CD4-positive, alpha-beta T cell treated with Interleukin-6 for 4 hours (primary cell): ENCODE measurements at places on chromosomes 4 and X.

GRCh38 chr4:10184041-10184440 lies 67.4 kb upstream of the WDR1 start:
- DNase-seq = no peak

- DNase-seq = no peak
Observed at GRCh38 chr4:171650543-171650942, 162.7 kb upstream of the GALNTL6 start.

DNA sequence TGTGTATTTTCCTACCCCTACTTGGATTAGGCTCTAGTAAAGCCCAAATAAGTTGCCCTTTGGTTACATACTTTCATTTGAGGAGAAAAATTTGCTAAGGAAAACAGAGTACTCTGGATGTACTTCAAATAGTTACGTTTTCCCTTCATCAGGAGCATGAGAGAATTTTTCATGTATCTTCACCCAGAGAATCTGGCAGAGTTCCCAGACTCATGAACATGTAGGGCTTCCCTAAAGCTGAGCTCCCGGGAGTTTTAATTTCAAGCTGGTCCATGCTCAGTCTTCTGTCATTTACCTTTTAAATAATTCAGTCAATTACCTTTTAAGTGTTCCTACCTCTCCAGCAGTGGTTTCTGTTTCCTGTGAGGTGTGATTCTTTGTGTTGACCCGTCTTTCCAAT lies 367.5 kb upstream of the GRID2 start:
- no peak for DNase-seq

- no peak for DNase-seq
Observed at GRCh38 chr4:181272422-181272821, 970.8 kb upstream of the TENM3 start.

DNA sequence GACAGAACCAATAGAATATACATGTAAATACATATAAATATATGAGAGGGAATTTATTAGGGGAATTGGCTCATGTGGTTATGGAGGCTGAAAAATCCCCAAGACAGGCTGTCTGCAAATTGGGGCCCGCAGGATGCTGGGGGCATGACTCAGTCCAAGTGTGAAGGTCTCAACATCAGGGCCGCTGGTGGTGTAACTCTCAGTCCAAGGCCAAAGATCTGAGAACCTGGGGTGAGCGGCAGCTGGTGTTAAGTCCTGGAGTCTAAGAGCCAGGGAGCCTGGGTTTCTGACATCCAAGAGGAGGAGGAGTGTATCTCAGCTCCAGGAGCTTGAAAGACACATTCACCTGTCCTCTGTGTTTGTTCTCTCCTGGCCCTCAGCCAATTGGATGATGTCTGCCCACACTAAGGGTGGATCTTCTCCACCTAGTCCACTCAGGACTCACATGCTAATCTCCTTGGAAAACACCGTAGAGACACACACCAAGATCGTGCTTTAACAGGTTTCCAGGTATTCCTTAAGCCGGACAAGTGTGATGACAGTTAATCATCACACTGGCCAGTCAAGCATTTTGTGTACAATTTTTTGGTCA lies 28.9 kb downstream of the TIGD2 start:
- DNase-seq = no peak

- no peak for DNase-seq
Observed at GRCh38 chrX:19893727-19894126, 6.3 kb upstream of the SH3KBP1 start.

DNA sequence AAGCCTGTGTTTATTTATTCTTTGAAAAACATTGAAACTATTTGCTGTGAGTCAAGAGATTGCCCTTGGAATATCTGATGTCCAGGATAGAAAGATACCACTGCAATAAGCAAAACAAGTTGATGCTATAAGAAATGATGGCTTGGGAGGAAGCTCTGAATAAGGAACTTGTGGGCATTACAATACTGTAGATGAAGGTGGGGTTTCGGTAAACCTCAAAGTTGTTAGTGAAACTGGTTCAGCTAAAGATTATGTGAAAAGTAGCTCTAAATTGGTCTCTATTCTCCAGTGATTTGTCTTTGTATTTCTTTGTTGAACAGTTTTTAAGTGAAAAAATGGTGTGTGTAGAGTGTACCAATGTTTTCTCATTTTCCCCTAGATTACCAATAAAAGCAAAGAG lies 128.7 kb downstream of the AKAP4 start:
- no peak for DNase-seq

DNA sequence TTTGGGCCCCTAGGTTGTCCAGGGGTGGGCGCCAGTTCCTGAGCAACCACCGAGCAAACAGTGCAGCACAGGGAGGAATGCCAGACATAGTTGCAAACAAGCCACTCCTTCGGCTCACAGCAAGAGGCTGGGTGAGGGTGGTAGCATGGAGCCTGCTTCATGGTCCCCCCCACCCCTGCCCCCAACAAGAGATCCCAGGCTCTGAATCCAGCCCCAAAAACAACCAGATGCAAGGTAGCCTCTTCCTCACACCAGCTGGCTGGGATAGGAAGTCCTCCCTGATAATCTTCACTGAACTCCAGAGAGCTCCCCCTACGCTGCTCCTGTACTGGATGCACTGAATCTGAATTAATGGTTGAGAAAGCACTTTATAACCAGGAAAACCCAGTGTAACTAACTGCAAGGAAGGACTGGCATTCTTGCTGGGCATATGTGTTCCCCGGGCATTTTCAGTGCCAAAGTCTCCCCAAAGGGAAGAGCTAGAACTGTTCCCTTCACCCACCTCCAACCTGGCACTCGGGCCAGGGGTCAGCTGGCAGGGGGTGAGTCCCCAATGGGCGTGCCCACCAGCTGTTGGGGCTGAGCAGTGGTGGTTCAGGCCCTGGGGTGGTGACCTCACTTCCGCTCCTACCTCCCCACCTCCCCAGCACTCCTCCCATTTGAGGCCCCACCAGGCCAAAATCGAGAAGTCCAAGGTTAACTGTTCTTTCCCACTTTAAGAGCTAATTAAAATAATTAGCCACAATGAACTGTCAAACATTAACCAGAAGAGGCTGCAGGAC lies 1.5 kb downstream of the ELF4 start:
- peak; percentile 56 for DNase-seq

- DNase-seq = no peak
Observed at GRCh38 chrX:100659431-100660137, 15.6 kb downstream of the SRPX2 start.

DNA sequence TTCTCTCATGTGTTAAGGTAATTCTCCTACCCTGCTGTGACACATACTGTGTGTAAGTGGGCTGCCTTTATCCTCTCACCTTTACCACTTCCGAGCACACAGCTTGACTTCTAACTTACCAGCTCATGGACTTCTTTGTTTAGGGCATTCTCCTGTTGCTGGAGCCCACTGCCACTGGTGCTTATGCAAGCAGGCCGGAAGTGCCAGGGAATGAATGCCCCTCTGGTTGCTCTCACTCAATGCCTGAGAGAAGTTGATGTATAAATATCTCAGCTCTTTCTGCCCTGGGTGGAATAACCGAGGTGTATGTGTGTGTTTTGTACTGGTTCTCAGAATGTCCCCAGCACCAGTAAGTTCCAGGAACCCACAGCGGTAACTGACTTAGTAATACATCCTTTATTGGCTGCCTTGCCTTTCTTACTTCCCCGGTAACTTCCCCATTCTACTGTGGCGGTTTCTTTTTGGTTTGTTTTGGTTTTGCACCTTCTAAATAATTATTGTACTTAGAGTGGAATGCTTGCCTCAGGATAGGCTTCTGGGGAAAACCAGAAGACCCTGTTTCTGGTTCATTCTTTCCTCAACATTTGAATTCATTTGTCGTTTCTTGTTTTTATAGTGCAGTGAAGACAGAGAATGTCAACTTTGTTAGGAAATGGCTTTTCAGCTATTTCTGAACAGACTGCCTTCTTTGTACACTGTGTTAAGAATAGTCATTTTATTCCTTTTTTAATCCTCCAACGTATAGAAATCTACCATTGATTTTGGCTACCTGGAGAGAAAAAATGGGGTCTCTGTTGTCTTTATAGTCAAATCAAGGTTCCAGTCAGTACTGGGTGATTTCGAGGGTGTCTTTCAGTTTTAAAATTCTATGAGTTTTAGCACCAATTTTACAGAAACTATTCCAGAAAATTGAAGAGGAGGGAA lies 45.4 kb downstream of the CXorf58 start:
- peak; percentile 41 for DNase-seq

DNA sequence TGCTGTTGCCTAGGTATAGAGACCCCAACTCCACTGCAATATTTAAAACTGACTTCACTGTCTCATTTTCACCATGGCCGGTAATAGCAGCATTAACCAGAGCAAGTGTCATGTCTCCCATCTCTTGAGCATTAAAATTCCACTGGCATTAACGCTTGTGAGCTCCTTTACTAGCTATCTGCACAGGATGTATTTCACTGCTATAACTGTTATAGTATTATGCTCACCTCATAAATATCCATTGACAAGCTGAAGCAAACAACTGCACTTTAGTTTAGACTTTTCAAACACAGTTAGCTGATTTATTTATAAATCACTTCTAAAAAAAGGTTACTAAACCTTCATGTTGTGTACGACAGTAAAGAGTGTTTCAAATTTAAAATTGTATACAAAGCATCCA lies 157.8 kb downstream of the ANTXR2 start:
- DNase-seq = no peak

- no peak for DNase-seq
Observed at GRCh38 chrX:8235026-8235425, 64.0 kb upstream of the VCX2 start.

GRCh38 chrX:10242026-10242425 lies 85.3 kb downstream of the CLCN4 start:
- no peak for DNase-seq

DNA sequence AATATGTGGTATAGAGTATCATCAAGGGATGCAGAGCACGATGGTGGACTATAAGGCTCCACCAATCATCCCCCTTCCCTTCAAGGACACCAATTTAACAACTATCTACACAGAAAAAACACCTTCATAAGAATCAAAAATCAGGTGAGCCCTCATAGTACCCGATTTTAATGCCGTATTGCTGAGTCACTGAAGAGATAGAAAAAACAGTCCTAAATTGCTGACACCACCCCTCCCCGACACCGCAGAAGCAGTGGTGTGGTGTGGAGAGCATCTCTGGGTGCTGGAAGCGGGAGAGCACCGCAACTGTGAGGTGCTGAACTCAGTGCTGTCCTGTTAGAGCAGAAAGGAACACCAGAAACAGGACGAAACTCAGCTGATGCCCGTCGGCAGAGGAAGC lies 49.3 kb downstream of the ABCB7 start:
- no peak for DNase-seq

GRCh38 chr4:89949782-89950387 lies 55.2 kb downstream of the MMRN1 start:
- DNase-seq = no peak

DNA sequence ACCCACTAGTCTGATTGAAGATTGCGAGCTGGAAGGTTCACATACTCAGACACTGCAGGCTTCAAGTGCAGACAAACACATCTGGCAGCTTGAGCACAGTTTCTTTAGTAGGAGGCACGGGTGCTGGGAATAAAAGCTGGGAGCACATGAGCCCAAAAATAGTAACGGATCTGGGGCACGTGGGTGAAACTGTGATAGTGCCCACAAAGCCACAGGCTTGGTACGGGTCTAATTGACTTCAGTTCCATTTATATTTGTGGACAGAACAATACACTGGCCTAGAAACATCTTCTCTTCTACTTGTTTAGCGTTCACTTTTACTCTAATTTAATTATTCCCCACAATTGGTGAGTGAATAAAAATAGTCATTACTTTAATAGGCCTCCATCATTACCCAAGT lies 2370.7 kb downstream of the PCDH7 start:
- no peak for DNase-seq

DNA sequence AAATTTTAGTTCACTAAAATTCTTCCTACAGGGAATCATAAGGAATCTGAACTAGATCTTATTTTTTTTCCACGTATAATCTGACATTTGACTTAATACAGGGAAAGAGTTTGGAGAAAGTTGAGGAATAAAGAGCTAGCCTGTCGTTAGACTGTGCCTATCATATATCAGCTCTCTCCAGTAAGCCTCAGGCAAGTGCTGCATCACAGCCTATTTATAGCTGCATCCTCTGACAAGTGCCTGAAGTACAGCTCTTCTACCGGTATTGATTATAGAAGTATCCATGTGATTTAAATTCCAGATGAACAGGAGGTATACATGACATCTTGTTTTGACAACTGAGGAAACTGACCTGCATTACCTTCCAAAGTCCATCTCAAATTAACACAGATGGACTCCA lies 248.9 kb downstream of the TLL1 start:
- DNase-seq = no peak

DNA sequence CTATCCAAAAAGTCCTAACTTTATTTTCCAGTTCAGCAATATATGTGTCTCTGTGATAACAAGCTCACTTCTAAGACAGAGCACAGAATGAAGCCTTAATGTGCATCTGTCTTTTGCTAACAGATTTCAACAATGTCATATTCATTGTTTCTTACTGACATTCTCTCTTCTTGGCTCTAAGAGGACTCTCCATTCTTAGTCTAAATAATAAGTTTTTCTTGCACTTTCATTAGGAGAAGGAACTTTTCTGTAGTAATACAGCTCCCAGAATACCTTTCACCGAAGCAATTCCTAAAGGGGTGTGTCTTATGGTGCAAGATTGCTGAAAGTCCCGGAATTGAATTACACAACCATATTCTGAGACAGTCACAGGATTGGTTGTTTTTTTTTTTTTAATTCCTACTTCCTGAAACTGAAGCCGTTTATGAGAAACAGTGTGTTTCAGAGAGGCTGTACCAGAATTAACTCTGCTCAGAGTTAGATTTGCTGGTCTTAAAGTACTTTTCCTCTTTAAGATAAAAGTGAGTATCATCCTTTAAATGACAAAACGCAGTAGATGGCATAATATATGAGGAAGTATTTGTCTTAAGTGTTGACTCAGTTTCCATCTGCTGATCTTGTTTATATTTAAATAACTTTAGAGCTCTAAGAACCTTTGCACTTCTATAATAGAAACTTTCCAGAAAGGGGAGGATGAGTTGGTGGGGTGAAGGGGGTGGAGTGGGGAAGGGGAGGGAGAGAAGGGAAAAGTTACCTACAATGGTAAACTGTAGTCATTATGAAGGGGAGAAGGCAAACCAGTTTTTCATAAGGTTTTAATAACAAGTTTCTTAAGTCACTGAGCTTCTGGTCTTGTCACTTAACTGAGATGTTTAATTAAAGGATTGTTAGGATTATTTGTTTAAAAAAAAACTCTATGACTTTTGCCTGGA lies at the start of gene ALPK1:
TSS of gene ALPK1 (plus strand) at position 421 of the 932 bp plus-strand sequence.
- no peak for DNase-seq

GRCh38 chrX:16807548-16807947 lies 21.3 kb downstream of the TXLNG start:
- no peak for DNase-seq
